Transverse colon (tissue), 4 donors: ENCODE measurements at places on chromosomes 11 and 22. TPM values are rescaled to one million over a fixed set of nuclear protein-coding genes. Genes with fewer than 3 reads are reported as not detected.

- DNase-seq = no peak
These were observed 20.0 kb downstream of the IRAG1 start for GRCh38 chr11:10673501-10674062.

GRCh38 chr22:24407884-24408283 lies 19.5 kb upstream of the ADORA2A start:
- DNase-seq = no peak

OR8U1 gene
- not detected for total RNA-seq

OR51E2 gene
- total RNA-seq = 1.8 TPM
